Uterus (tissue), 4 donors: ENCODE measurements at places on chromosomes 13 and 19. TPM values are rescaled to one million over a fixed set of nuclear protein-coding genes. Genes with fewer than 3 reads are reported as not detected.

- no peak for DNase-seq
Measured at GRCh38 chr13:97423300-97424045, 10.5 kb upstream of the RAP2A start.

DNA sequence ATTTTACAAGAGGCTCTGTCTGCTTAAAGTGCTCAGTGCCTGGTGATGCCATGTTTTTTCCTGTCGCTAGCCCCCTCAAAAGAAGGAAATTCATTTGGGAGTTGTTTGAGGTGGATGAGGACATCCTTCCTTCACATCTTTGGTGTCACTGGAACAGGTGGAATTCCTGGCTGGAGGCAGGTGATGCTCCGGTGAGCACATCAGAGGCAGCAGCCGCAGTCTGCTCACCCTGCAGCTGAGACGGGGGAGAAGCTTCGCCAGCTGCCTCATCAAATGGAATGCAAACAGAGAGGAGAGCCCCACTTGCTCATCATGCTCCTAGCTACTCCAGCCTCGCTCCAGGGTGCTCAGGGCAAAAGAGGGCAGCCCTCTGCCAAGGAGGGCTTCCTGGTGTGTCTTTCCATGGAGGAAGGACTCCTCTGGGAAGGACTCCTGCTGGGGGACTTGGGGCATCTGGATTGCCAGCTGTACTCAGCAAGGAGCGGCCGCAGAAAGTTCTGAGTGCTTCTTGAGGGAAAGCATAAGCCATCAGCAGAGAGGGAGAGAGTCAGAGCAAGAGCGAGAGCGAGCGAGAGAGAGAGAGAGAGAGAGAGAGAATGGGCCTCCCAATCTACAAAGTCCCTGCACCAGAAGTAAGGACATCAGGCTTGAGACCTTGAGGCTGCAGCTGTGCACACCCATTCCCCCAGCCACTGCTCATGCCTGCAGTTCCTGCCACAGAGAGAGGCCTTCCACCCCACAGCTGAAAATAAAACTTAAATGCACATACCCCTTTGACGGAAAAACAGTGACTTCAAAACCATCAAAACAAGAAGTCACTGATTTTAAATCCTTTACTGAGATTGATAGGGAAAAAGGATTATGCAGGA, 74.3 kb upstream of the UBL3 start:
- DNase-seq = no peak

DNA sequence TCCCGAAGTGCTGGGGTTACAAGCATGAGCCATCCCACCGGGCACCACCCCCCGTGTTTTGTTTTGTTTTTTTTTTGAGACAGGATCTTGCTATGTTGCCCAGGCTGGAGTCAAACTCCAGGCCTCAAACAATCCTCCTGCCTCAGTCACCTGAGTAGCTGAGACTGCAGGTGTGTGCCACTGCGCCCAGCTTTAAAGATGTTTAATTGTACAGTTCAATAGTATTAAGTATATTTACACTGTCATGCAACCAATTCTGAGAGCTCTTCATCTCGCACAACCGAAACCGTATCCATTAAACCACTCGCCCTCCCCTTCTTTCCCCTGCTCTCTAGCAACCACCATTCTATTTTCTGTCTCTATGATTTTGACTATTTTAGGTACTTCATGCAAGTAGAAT, 15.6 kb downstream of the NUCB1 start:
- DNase-seq = no peak

GRCh38 chr19:18708452-18709231, 25.2 kb downstream of the CRTC1 start:
- DNase-seq = no peak

DNA sequence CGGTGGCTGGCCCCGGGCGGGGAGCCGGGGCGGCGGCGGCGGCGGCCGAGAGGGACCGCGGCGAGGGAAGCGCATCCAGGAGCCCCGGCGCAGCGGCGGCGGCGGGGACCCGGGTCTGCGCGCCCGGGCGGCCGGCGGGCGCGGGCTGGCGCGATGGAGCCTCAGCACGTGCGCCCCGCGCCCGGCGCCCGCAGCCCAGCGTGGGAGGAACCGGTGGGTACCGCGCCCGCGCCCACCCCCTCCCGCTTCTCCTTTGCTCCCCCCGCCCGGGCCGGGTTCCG, 7.8 kb upstream of the DGKH start:
- DNase-seq = no peak

- DNase-seq = no peak
Measured at GRCh38 chr13:38538422-38538821, 148.5 kb upstream of the FREM2 start.

DNA sequence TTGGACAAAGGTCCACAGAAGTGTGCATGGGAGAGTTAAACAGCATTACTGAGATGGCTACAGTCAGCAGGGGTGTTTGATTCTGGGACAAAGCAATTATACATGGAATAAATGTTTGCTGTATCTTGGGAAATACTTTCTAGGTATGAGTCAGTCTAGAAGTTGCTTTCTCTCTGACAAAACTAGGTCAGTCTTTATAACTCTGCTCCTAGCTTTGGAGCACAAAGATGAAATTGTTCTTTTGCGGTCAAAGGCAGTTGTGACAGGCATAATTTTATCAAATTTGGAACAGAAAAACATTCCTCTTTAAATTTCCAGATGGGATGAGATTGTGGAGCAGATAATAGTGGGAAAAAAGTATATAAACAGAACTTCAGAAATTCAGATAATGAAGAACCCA, 1045.4 kb upstream of the MIR17HG start:
- DNase-seq = no peak

DNA sequence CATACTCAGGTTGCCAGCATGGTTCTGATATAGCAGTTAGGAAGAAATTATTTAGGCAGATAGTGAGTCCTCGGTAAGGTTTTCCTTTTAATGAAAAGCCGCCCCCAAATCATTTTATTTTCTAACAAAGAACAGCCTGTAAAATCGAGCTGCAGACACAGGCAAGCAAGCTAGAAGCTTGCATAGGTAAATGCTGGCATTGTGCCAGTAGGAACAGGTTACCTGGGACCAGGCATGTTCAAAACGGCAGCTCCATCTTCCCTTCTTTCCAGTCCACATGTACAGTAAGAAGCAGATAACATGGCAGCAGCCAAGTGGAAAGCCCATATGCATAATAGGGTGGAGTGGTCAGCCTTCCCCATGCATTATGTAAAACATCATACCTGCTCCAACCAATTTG, 71.1 kb downstream of the UGGT2 start:
- DNase-seq = no peak

DNA sequence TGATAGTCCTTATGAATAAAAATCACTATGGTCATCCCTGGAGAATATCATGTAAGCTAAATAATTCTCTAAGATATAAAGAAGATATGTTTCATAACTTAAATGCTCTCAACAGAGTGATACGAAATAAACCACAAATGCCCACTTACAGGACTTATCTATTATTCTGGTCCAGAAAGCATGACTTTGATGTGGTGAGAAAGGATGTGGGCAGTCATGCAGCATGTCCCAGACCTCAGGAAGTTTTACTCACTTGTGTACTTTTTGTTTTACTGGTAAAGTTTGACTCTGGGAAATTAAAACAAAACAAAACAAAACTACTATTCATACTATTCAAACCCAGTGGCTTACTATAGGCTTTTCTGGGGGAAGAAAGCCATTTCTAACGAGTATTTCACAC, 483.2 kb upstream of the SLITRK6 start:
- no peak for DNase-seq

DNA sequence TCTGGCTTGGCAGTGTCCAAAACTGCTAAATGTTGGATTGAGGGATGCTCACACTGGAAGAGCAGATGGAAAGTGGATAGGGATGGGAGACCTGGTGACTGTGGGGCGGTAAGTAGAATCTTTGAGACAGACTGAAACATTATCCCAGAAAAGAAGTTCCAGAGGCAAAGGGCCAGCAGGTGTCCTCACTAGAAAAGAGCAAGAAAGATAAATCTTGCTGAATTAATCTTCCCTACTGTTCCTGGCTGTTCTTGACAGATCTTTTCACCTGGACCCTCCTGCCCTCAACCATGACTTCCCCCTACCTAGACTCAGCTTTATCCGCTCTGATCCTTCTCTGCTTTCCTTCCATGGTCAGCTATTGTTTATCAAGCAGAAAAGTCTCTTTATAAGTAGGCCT, 35.0 kb upstream of the FRY start:
- DNase-seq = no peak

DNA sequence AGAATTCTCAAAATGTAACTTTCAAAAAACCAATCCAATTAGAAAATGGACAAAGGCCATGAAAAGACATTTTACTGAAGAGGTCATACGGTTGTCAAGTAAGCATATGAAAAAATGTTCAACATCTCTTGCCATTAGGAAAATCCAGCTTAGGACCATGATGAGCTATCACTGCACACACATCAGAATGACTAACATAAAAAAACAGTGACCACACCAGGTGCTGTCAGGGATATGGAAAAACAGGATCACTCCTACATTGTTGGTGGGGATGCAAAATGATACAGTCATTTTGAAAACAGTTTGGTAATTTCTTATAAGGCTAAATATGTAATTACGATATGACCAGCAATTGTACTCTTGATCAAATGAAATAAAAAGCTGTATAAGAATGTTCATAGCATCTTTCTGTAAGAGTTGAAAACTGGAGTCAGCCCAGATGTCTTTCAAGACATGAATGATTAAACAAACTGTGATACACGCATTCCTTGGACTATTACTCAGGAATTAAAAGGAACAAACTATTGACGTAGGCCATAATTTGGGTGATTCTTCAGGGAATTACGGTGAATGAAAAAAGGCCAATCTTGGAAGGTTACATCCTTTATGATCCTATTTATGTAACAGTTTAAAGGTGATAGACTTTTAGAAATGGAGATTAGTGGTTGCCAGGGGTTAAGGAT, 26.9 kb upstream of the RCBTB2 start:
- DNase-seq = no peak

- DNase-seq = no peak
Measured at GRCh38 chr13:25943081-25943480, 108.7 kb downstream of the SHISA2 start.

- DNase-seq = no peak
Measured at GRCh38 chr19:4108767-4109625, 14.9 kb downstream of the MAP2K2 start.

DNA sequence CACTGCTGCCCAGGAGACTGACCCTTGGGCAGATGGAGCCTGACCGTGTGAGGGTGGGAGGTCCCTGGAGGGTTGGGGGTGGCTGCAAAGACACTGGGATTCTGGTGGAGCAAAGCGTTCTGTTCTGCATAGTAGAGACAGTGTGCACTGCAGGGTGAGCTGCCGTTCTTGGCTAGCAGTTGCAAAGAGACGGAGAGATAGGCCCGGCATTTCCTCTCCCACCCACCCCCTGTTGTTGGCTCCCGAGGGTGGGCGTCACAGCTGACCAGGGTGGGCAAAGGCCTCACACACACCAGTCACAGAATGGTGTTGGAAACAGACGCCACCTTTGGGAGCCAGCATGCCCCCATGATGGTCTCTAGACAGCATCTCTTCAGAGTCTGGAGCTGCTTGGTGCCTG, 11.4 kb downstream of the TMEM255B start:
- no peak for DNase-seq

The ZNF576 gene
- total RNA-seq = 14.9 TPM

The CGB1 gene
- total RNA-seq = not detected

The GJB6 gene
- not detected for total RNA-seq

The DUXA gene
- total RNA-seq = not detected

The SBK2 gene
- total RNA-seq = not detected

The ATP1A3 gene
- total RNA-seq = not detected
